ENCODE measurements at places on chromosomes 1 and 21. TPM values are rescaled to one million over a fixed set of nuclear protein-coding genes. Genes with fewer than 3 reads are reported as not detected.
A peak's percentile ranks its signal among the peaks of the same experiment; 100 is the strongest.

- no peaks in the 10 kb centered on the region for H3K36me3 ChIP-seq
- peaks cover 4% of the 10 kb centered on the region for H3K4me1 ChIP-seq
These were observed 12.2 kb upstream of the CDK18 start for GRCh38 chr1:205492201-205492667.

ASPM gene
- 0.21 TPM for total RNA-seq

TSPEAR gene
- total RNA-seq: not detected

MCOLN3 gene
- not detected for total RNA-seq

DNA sequence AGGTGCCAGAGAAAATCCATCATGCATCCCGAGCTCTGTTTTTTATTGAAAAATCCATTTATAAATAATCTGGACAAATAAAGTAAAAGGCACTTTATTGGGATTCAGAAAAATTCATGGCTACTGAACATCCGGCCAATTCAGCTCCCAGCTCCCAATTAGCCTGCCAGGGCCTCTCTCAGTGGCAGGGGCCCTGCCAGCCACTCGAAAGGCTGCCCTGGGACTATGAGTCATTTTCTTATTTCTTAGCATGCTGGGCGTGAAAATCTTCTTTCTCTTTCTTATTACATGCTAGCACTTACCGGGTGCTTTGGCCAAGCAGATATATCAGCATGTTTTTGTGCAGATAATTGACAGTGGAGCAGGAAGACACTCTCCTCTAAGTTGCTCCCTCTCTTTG, 283.3 kb downstream of the CAMTA1 start:
- no peaks in the 10 kb centered on the region for H3K4me1 ChIP-seq
- H3K4me3 ChIP-seq: no peak overlapping the region
- H3K27ac ChIP-seq: no peak overlapping the region

DNA sequence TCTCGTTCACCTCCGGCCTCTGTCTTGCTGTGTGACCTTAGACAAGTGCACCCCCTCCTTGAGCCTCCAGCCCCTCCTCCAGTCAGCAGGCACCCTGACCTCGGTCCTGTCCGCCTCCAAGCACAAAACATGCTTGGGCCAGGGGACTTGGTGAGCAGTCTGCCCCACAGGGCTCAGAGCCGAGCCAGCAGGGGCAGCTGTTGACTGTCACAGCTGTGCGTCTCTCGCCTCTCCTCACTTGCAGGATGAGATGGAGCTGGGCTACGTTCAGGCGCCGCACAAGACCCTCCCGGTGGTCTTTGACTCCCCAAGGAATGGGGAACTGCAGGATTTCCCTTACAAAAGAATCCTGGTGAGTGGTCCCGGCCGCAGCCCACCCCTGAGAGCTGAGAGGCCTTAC, 24.2 kb downstream of the PADI3 start:
- H3K4me1 ChIP-seq: no peaks in the 10 kb centered on the region
- peaks cover 23% of the 10 kb centered on the region for H3K27me3 ChIP-seq
- no peak overlapping the region for H3K27ac ChIP-seq
- H3K4me3 ChIP-seq: no peak overlapping the region

GRCh38 chr1:156082309-156083091, at the start of gene MEX3A:
MEX3A (minus strand) TSS chr1:156082465; CDS start chr1:156081998, 467 bp downstream.
- peak within 1 kb of the TSS; percentile 53 for H3K27ac ChIP-seq
- H3K27me3 ChIP-seq: peaks cover 15% of the 10 kb centered on the region

DNA sequence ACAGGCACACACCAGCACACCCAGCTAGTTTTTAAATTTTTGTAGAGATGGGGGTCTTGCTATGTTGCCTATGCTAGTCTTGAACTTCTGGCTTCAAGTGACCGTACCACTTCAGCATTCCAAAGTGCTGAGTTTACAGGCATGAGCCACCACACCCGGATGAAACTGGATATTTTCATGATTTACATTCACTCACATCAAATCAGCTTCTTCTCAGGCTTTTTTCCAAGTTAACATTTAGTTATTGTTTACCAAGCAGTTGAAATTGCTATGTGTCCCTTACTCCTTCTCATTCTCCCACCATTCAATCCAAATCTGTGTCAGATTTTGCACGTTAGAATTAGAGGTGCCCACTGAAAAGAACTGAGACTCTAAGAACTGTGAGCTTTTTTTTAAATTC, 18.4 kb downstream of the RIT1 start:
- H3K36me3 ChIP-seq: peaks cover 4% of the 10 kb centered on the region
- DNase-seq: no peak
- H3K27me3 ChIP-seq: no peaks in the 10 kb centered on the region
- peak overlapping the region; percentile 16 for H3K4me3 ChIP-seq
- no peak overlapping the region for H3K27ac ChIP-seq

PKN2 gene
- total RNA-seq: 62.1 TPM

DNA sequence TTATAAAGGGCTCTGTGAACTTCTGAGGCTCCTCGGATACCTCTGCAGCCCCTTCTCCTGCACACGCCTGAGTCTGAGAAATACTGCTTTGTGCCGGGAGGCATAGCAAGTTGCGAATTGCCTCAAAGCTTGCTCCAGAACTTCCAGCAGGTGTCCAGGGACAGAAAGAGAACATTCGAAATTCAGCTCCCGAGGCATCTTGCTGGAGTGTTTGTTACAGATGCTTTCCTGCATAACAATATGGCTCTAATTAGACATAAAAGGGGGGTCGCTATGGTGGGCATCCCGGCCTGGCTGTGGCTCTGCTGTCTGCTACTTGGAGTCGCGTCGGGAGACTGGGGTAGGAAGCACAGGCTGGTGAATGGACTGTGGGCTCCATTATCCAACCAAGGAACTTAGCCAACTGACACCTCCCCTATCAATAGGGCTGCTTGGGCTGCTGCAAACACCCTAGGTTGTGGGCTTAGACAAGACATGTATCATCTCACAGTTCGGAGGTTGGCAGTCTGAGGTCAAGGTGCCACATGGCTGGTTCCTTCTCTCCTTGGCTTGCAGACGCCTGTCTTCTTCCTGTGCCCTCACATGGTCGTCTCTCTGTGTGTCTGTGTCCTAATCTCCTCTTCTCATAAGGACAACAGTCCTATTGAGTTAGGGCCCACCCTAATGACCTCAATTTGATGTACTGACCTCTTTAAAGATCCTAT, 607.0 kb downstream of the NPHP4 start:
- no peak overlapping the region for H3K27ac ChIP-seq
- H3K4me3 ChIP-seq: no peak overlapping the region
- H3K27me3 ChIP-seq: no peaks in the 10 kb centered on the region
- no peak for DNase-seq

- DNase-seq: no peak
- H3K36me3 ChIP-seq: no peaks in the 10 kb centered on the region
- no peaks in the 10 kb centered on the region for H3K4me1 ChIP-seq
These were observed 14.4 kb downstream of the SLC5A9 start for GRCh38 chr1:48236716-48237470.

KCNT2 gene
- not detected for total RNA-seq

GRCh38 chr1:64471218-64472039, 1.5 kb downstream of the CACHD1 start:
- peaks cover 21% of the 10 kb centered on the region for H3K4me1 ChIP-seq
- H3K36me3 ChIP-seq: no peaks in the 10 kb centered on the region
- peak overlapping the region; percentile 90 for H3K27ac ChIP-seq
- peak overlapping the region; percentile 96 for H3K4me3 ChIP-seq

ZBTB8A gene
- not detected for total RNA-seq

FLVCR1 gene
- total RNA-seq: 10.7 TPM

GRCh38 chr1:36966242-36966641, 68.1 kb downstream of the GRIK3 start:
- H3K4me3 ChIP-seq: no peak overlapping the region
- no peaks in the 10 kb centered on the region for H3K4me1 ChIP-seq

DNA sequence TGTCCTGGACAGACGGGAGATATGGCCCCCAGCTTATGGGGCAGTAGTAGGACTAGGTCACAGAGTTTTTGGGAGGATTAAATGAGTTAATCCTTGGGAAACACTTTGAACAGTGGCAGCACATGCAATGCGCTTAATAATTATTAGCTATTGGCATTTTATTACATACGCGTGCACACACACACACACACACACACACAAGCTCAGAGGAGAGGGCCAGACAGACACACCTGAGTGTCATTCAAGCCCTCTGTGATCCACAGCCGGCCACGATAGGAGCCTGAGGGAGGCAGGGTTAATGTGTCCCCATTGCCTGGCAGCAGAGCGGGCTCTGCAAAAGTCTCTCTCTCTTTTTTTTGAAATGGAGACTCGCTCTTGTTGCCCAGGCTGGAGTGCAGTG, 37.9 kb downstream of the EPHA2 start:
- no peak for DNase-seq
- no peak overlapping the region for H3K4me3 ChIP-seq
- H3K4me1 ChIP-seq: peaks cover 5% of the 10 kb centered on the region

DNA sequence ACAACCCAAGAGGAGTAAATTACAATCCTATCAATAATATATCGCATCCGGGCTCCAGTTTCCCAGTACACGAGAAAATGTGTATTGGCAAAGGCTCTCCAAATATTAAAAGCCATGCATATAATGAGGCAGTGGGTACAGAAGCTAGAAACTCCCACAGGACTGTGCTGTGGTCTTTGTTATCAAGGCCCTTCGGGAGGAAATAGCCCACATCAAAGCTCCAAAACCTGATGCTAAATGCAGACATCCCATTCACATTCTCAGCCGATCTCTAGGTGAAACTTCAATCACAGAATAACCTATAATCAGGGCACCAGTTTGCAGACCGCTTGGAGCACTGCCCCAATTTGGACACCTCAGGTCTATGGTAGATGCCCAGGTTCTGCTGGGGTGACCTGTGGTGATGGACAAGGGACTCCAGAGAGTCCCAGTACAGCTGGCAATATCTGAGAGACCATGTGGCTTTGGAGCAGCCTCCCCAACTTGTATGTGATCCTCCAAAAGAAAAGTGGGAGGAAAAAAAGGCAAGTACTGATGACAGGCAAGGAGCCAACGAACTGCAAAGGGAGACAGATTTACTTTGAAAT, 148.8 kb upstream of the CAMK1G start:
- no peaks in the 10 kb centered on the region for H3K4me1 ChIP-seq
- peaks cover 1% of the 10 kb centered on the region for H3K36me3 ChIP-seq
- peaks cover 22% of the 10 kb centered on the region for H3K27me3 ChIP-seq

DNA sequence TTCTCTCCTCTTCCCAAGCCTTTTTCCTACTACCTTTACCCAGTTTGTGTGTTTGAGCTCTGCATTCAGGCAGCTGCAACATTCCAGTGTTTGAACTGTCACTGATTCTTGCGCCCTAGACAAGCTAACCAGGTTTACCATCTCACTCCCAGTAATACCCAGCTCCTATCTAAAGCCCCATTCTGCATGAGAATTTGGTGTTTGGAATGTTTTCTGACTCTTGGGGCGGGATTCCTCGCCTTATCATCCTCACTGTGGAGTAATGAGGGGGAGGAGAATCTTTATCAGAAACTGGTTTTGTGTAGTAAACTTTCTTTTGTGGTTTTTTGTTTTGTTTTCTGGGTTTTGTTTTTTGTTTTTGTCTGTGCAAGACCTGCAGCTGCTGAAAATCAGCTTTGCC, 36.5 kb downstream of the NCF2 start:
- no peak overlapping the region for H3K4me3 ChIP-seq
- no peak for DNase-seq
- no peaks in the 10 kb centered on the region for H3K27me3 ChIP-seq
- no peaks in the 10 kb centered on the region for H3K4me1 ChIP-seq

GRCh38 chr1:87765057-87765680, 436.5 kb downstream of the LMO4 start:
- no peak for DNase-seq
- H3K27me3 ChIP-seq: peaks cover 7% of the 10 kb centered on the region
- H3K36me3 ChIP-seq: no peaks in the 10 kb centered on the region
- no peak overlapping the region for H3K27ac ChIP-seq

- no peak overlapping the region for H3K4me3 ChIP-seq
- no peak for DNase-seq
- H3K27ac ChIP-seq: no peak overlapping the region
These were observed 137.4 kb downstream of the CHD1L start for GRCh38 chr1:147379889-147380288.

GRCh38 chr1:78424720-78425119, 66.1 kb upstream of the PTGFR start:
- DNase-seq: no peak
- no peak overlapping the region for H3K27ac ChIP-seq
- H3K27me3 ChIP-seq: peaks cover 10% of the 10 kb centered on the region

- H3K4me3 ChIP-seq: no peak overlapping the region
- peaks cover 2% of the 10 kb centered on the region for H3K27me3 ChIP-seq
- no peaks in the 10 kb centered on the region for H3K4me1 ChIP-seq
- DNase-seq: no peak
- H3K36me3 ChIP-seq: no peaks in the 10 kb centered on the region
These were observed 47.0 kb upstream of the WDR26 start for GRCh38 chr1:224481601-224482000.

- H3K27me3 ChIP-seq: peaks cover 21% of the 10 kb centered on the region
- H3K4me3 ChIP-seq: no peak overlapping the region
- no peaks in the 10 kb centered on the region for H3K36me3 ChIP-seq
- DNase-seq: no peak
These were observed 27.2 kb upstream of the PSMB2 start for GRCh38 chr1:35668506-35668905.

FAM151A gene
- total RNA-seq: not detected

DNA sequence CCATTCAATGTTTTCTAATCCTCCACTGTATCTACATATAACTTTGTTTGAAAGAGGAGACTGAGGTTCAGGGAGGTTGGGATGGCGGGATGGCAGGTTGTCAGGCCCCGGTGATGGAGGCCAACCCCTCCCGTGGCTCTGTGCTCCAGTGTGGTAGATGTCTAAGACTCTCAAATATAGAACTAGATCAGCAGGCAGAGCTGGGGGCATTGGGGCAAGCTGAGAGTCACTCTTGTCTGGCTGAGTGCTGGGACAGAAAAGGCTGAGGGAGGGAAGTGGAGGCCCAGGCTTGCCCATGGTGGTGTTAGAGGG, 1.7 kb downstream of the IL6R start:
- peak overlapping the region; percentile 97 for H3K27ac ChIP-seq
- peak overlapping the region; percentile 92 for H3K4me3 ChIP-seq
- H3K4me1 ChIP-seq: peaks cover 81% of the 10 kb centered on the region

DNA sequence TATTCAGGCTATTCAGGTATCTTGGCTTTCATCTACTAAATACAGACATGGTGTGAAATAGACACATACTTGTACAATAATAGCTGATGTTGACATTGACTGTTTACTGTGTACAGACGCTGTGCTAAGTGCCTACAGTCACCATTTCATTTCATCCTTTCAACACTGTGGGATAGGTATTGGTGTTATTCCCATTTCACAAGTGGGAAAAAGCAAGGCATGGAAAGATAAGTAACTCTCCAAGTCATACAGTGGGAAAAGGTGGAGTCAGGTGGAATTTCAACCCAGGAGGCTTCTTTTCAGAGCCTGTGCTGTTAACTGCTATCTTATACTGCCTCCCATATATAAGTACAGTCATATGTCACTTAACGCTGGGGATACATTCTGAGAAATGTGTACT, 49.6 kb upstream of the ATP1A1 start:
- no peak for DNase-seq
- peaks cover 69% of the 10 kb centered on the region for H3K4me1 ChIP-seq
- H3K27ac ChIP-seq: peak overlapping the region; percentile 47
- H3K36me3 ChIP-seq: no peaks in the 10 kb centered on the region
- H3K27me3 ChIP-seq: no peaks in the 10 kb centered on the region

RPTN gene
- not detected for total RNA-seq

DNA sequence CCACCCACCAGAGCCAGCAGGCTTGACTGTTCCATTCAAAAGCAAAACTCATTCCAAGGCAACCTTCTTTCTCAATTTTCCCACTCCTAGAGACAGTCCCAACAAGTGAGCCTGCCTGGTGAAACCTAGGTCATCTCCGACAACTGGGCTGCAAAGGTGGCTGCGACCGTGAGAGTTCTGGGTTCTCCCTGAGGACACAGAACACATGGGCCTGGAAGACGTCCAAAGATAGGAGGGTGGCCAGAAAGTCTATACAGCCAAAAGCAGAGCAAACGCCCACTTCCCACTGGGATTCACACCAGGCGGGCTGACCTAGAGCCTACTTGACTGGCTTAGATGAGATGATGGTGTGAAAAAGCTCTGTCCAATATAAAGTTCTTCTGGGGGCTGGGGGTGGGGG, 90.2 kb upstream of the GRIK3 start:
- H3K4me1 ChIP-seq: no peaks in the 10 kb centered on the region
- H3K27me3 ChIP-seq: peaks cover 25% of the 10 kb centered on the region
- no peaks in the 10 kb centered on the region for H3K36me3 ChIP-seq
- H3K4me3 ChIP-seq: no peak overlapping the region

BEND5 gene
- 12.8 TPM for total RNA-seq
